ENCODE measurements at places on chromosomes 12 and 14. TPM values are rescaled to one million over a fixed set of nuclear protein-coding genes. Genes with fewer than 3 reads are reported as not detected.
A peak's percentile ranks its signal among the peaks of the same experiment; 100 is the strongest.

GRCh38 chr12:111978545-111978944, 34.4 kb downstream of the TMEM116 start:
- DNase-seq = no peak

GRCh38 chr14:103624860-103625259, 4.2 kb upstream of the KLC1 start:
- DNase-seq = no peak

- DNase-seq = no peak
Observed at GRCh38 chr14:72856530-72857266, 37.2 kb downstream of the DPF3 start.

DNA sequence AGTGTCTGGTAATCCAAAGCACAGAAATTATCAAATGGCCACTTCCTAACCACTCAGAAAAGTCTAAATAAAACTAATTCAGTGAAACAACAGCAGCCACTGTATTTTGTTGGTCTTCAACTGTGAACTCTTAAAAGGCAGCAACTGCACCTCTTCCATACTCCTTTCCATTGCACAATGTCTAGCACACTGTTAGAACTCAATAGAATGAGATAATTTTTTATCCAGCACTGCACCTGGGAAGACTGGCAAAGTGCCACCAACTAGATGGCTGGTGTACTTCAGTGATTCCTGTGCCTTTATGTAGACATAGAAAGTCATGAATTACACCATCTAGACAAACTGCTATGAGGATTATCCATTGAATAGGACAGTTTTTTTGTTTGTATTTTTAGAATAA, 26.2 kb downstream of the LGR5 start:
- no peak for DNase-seq

GRCh38 chr14:81179631-81180030, 41.1 kb downstream of the GTF2A1 start:
- no peak for DNase-seq

DNA sequence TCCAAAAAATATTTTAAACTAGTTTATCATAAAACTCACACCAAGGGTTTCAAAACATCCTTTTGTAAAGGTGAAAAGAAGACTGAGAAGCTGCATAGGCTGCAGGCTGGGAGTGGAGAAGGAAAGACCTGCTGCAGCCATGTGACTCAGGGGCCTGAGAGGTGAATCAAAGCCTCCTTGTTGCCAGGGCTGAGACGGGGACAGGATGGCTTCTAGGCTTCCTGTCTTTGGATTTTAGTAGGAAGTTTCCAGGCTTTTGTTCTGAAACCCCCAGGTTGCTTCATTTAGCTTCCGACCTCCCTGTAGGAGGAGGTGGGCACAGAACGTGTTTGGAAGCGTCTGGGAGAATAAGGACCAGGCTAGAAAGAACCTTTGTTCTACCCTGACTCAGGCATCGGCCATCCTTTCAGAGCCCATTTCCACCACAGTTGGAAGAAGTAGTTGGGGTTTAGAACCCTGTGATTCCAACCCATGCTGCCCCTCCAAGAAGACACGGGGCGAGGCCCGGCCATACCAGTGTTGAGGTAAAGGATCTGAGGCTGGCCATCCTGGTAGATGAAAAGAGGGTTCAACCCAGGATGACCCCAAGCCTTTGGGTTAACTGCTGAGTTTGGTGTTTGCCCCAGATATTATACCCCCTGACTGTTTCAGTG, 122.4 kb downstream of the SLC25A47 start:
- DNase-seq = no peak

GRCh38 chr14:37363661-37364060, 165.9 kb downstream of the MIPOL1 start:
- no peak for DNase-seq

DNA sequence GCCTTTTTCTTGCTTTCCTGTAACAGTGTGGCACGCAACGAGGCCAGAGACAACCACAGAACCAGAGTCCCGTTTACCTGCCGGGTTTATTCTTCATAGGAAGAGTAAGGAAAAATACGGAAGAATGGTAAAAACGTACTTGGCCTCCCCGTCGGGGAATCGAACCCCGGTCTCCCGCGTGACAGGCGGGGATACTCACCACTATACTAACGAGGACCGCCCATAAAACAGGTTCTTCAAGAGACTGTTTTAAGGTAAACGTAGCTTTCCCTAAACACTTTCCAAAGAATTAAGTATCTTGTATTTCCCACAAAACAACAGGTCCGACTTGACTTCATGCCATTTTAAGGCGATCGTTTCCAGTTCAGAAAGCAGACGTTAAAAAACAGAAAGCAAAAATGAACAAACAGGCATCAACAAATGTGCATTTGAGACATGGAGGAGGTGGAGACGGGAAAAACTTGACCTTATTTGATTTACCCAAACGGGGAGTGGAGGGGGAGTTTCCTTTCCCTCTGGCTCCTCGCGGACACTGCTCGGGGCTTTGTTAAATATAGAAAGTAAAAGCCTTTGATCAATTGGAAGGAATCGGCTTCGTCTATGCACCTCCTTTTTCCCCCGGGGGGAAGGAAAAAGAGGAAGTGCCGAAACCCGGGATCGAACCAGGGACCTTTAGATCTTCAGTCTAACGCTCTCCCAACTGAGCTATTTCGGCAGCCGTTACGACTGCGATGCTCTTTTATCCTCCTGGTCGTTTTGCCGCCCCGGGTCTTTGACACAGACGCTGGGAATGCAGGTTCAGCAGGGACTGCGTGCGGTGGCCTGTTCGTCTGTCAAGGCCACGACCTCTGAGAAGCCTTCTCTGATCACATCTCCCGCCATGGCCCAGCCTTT, 13.0 kb upstream of the UBC start:
- peak; percentile 93 for DNase-seq

- DNase-seq = no peak
Observed at GRCh38 chr14:54572316-54572715, 5.4 kb downstream of the SAMD4A start.

GRCh38 chr12:41801261-41801660, 343.4 kb downstream of the GXYLT1 start:
- DNase-seq = no peak

GRCh38 chr14:102096569-102097188, 9.8 kb upstream of the HSP90AA1 start:
- DNase-seq = peak; percentile 87

GRCh38 chr14:35821564-35822411, 4.3 kb upstream of the BRMS1L start:
- DNase-seq = no peak

Gene RTL1
- 24.5 TPM for polyA plus RNA-seq

Gene SYNDIG1L
- polyA plus RNA-seq = not detected

Gene PPM1A
- 78.3 TPM for polyA plus RNA-seq

Gene KRT77
- polyA plus RNA-seq = 4.6 TPM

Gene PTPRQ
- 0.37 TPM for polyA plus RNA-seq

Gene CCDC177
- 0.07 TPM for polyA plus RNA-seq

Gene C14orf180
- not detected for polyA plus RNA-seq

Gene BDKRB2
- 2.2 TPM for polyA plus RNA-seq

Measured in muscle of arm (tissue), 14 donors.